ENCODE measurements at places on chromosomes 6 and 20.

- peak; percentile 50 for DNase-seq
Observed at GRCh38 chr6:26554697-26555504, 16.7 kb downstream of the HMGN4 start.

- DNase-seq: no peak
Observed at GRCh38 chr20:58264271-58264670, 35.8 kb upstream of the ANKRD60 start.

DNA sequence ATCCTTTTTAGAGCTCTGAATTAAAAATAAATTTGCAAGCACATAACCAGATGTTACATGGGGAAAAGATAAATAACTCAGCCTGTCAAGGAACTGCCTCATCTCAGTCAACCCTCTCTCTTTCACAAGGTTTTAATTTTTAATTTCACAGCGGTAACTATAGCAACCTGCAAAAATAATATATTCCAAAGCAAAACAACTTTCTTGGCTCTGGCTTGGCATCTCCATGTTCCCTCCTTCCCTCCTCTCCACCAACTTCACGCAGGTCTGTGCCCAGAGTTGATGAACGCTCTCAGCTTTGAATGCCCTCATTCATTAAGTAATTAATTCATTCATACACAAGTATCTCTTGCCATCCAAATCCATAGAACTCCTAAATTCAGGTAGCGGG is 32.5 kb upstream of the SIRPA start:
- DNase-seq: no peak

GRCh38 chr20:58218665-58219341 is 9.7 kb downstream of the ANKRD60 start:
- no peak for DNase-seq

GRCh38 chr6:156954816-156955215 is 177.6 kb downstream of the ARID1B start:
- DNase-seq: no peak

GRCh38 chr6:136067731-136068341 is 182.3 kb downstream of the MTFR2 start:
- DNase-seq: peak; percentile 67

GRCh38 chr20:24111858-24112257 is 123.3 kb upstream of the GGTLC1 start:
- DNase-seq: no peak

DNA sequence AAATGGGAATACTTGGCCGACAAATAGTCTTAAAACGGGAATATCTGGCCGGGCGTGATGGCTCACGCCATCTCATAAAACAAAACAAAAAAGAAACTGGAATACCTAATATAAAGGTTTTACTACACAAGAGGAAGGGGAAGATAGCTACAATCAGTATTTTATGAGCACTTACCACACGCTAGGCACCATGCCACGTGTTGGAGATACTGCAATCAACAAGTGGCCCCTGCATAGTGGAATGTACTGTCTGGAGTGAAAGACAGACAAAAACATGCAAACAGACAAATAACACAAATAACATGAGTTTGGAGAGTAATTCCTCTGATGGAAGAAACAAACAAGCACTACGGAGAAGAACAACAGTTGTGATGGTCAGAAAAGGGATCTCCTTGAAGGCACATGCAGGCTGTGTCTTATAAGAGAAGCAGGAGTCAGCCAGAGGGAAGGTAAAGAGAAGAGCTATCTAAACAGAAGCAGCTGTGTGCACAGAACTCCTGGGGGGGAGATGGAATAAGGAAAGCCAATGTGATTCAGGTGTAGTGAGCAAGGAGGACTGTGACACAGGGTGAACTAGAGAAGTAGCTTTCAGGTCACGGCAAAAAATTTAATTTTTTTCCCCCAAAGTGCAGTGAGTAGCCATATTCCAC is 39.1 kb upstream of the AKIRIN2 start:
- DNase-seq: no peak

GRCh38 chr6:18269253-18269652 is 4.9 kb upstream of the DEK start:
- DNase-seq: peak; percentile 53

- no peak for DNase-seq
Observed at GRCh38 chr6:1970151-1970561, 275.2 kb downstream of the GMDS start.

DNA sequence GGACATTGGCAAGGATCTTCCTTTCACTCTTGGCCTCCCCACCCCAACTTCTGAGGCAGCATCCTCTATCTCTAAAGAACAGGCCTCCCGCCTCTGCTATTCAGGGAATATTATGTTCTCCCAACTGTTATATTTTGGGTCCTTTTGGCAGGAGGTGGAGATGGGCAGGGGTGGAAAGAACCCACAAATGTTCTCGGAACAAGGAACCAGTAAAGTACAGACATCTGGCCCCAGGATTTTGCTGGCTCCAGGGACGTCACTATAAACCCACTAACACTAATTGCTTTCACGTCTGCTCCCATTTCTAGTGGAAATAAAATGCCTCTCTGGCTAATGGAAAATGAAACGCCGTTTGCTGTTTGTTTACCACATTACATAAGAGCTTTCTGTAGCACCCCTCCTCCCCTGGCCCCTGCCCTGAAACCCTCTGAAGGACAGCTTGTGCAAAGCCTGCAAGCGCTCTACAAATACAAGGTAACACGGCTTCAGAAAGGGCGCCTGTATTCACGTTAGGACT is 77.7 kb upstream of the TBC1D7 start:
- no peak for DNase-seq

Data from NCI-H226 (cell line).